Skin of body (tissue), 3 donors: ENCODE measurements at places on chromosomes 13 and 19.
A peak's percentile ranks its signal among the peaks of the same experiment; 100 is the strongest.

DNA sequence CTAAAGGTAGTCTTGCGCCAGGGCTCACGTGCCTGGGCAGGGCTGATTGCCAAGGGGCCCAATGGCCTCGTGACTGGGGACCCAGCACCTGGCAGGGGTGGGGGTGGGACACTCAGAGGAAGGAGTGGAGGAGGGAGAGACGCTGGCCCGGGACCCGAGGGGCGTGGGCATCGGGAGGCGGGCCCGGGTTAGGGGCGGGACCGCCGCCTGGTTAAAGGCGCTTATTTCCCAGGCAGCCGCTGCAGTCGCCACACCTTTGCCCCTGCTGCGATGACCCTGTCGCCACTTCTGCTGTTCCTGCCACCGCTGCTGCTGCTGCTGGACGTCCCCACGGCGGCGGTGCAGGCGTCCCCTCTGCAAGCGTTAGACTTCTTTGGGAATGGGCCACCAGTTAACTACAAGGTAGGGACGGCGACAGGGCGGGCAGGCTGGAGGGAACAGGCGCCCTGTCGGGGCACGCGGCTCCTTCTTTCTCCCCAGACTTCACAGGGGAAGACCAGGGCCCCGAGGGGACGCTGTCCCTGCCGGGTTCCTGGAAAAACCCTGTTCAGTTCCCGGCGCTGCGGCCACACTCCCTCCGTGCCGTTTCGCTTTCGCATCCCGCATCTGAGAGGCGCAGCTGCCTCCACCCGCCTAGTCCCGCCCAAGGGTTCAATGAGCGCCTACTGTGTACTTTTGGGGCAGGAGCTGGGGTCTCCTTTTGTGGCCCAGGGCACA is at the start of gene IFI30:
TSS of gene IFI30 (plus strand) at position 242 of the 717 bp plus-strand sequence. CDS start at position 271, 29 bp downstream.
- DNase-seq, result no peak

DNA sequence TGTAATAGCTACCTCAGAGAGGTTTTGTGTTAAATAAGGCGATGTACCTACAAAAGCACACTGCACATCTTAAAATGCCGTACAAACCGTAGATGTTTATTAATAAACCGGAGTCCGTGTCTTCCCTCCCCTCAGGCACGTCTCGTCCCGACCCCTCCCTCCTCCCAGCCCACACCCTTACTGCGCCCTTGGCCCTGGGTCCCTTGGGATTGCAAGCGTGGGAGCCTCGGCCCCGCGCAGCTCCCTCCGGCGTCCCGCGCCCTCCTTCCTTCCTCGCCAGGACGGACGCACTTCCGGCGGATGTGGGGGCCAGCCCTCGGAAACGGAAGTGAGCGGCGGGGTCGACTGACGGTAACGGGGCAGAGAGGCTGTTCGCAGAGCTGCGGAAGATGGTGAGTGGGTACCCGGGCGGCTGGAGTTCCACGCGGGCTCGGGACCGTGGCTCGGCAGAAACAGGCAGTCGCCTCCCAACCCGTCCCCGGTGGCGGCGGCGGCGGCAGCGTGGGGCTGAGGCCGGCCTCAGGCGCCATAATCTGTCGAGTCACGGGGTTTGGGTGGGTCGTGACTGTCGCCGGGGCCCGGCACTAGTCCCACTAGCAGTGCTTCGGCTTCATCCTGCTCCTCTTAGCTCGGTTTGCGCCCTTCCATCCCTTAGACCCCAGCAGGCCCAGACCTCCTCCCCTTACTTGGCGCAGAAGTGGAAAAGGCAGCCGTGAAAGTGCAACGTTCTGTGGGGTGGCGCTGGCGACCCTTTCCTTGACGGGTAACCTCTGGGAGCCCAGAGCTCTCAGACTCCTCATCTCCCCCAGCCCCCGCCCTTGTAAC is at the start of gene POMP:
TSS of gene POMP (plus strand) at position 335 of the 825 bp plus-strand sequence. CDS start at position 390, 55 bp downstream.
- DNase-seq, result peak; percentile 88

- no peak for DNase-seq
Observed at GRCh38 chr19:42251572-42252358, 3.2 kb downstream of the ERF start.

DNA sequence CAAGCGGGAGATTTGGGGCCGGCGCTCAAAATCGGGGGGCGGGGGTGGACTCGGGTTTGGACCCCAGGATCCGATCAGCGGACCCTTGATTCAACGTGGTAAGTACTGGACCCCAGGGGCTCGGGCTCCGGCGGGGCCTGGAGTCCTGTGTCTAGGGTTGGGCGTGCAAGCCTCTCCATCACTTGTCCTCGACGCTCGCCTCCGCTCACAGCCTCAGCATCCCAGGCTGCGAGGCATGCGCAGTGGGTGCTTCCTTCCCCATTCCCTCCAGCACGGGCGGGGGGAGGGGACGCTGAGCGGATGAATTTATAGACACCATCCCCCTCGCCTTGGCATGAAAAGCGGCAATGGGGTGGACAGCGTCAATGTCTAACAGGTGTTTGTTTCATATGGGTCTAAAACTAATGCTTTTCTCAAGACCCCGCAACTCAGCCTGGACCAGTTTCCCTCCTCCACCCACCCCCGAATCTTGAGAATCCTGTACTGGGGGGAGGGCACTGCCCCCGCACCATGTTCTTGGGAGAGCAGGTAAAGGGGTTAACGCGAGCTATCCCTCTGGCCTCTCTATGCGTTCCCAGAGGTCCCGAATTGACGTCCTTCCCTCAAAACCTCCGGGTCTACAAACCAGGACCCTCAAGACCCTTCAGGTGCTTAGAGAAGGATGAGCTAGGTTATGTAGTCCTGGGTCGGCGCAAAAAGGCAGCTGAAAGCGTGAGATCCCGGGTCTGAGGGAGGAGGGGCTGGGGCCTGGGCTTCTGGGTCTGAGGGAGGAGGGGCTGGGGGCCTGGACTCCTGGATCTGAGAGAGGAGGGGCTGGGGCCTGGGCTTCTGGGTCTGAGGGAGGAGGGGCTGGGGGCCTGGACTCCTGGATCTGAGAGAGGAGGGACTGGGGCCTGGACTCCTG is 579 bp downstream of the CPT1C start:
- DNase-seq, result peak; percentile 34

- DNase-seq, result no peak
Observed at GRCh38 chr19:29547981-29548380, 22.2 kb downstream of the VSTM2B start.
